ENCODE measurements at places on chromosomes 6 and 20. TPM values are rescaled to one million over a fixed set of nuclear protein-coding genes. Genes with fewer than 3 reads are reported as not detected.

Gene SF3B5
- polyA plus RNA-seq, result 445 TPM

Gene SEC63
- polyA plus RNA-seq, result 12.0 TPM

Gene ELOVL2
- not detected for polyA plus RNA-seq

GRCh38 chr20:7967199-7967844 is 27.1 kb upstream of the HAO1 start:
- no peak for DNase-seq

- no peak for DNase-seq
Measured at GRCh38 chr20:58810116-58810878, 40.4 kb downstream of the GNAS-AS1 start.

GRCh38 chr20:18001131-18001921 is 32.5 kb downstream of the MGME1 start:
- DNase-seq, result no peak
